Activated CD8-positive, alpha-beta memory T cell treated with anti-CD3 and anti-CD28 coated beads for 48 hours (primary cell): ENCODE measurements at places on chromosomes 13 and 19.

DNA sequence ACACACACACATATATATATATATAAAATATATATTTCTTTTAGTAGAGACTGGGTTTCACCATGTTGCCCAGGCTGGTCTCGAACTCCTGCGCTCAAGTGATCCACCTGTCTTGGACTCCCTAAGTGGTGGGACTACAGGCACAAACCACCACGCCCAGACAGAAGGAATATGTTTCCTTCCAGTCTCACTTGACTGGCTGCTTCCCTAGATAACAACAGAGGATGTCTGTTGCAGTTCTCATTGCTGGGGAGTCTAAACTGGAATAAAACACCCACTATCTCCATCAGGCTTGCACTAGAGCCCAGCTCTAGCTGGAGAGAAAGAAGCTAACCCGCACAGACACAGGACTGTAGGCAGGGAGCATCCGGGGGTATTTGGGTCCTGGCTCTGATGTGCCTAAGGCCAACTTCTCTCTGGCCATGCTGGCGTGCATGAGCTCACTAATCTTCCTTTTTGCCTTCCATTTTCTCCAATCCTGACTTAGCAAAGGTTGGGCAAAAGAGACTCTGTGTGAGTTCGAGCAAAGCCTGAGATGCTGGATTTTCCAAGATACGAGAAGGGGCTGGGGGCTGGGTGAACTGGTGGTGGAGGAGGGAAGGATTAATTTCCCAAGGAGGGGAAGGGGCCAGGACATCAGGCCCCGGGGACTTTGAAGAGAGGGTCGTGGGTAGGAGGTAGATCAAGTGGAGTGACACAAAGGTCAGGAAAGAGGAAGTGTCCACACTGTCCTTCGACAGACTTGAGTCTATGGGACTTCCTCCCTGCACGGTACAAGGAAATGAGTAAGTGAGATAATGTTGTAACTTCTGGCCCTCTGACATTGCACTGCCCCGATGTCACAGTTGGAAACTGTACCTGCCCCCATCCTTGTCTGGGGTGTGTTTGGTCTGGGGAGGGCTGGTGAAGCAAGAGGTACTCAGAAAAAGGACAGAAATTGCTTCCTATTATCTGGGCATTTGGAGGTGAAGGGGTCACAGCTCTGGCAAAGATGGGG is 22.5 kb upstream of the ALOX5AP start:
- DNase-seq, result no peak

GRCh38 chr13:60395971-60396782 is 843 bp upstream of the TDRD3 start:
- DNase-seq, result peak; percentile 61

DNA sequence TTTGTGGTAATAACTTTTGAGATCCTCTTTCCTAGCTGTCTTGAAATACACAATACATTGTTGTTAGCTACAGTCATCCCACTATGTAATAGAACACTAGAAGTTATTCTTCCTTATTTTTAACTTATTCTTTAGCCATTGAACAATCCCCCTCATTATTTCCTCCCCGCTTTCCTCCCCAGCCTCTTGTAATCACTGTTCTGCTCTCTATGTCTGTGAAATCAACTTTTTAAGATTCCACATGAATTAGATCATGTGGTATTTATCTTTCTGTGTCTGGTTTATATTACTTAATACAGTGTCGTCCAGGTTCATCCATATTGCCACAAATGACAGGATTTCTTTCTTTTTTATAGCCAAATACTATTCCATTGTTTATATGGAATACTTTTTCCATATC is 72.9 kb downstream of the SLC10A2 start:
- no peak for DNase-seq

GRCh38 chr13:37192956-37193355 is 87.5 kb upstream of the CSNK1A1L start:
- DNase-seq, result no peak

GRCh38 chr13:41722684-41723535 is 238.0 kb downstream of the VWA8 start:
- DNase-seq, result no peak

GRCh38 chr13:113408562-113408961 is 44.6 kb upstream of the GRTP1 start:
- DNase-seq, result no peak

- no peak for DNase-seq
Observed at GRCh38 chr13:29165840-29166239, 345.7 kb downstream of the MTUS2 start.
